ENCODE measurements at places on chromosomes 12 and 14.

DNA sequence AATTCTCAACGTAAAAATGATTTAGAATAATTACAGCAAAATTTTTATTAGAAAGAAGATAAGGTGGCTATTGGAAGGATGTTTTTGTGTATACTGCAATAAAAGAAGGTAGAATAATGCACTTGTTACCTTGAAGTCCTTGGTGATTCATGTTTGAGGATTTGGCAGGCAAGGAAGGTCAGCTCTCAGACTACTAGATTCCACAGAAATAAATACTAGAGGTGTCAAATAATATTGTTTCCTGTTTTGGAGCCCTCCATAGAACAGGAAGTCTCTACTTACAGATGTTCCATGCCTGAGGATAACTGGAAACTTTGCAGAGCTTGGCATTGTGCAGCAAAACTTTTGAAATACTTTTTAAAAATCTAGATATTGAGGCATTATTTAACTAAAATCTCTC lies 284.3 kb upstream of the SYT1 start:
- DNase-seq: no peak

DNA sequence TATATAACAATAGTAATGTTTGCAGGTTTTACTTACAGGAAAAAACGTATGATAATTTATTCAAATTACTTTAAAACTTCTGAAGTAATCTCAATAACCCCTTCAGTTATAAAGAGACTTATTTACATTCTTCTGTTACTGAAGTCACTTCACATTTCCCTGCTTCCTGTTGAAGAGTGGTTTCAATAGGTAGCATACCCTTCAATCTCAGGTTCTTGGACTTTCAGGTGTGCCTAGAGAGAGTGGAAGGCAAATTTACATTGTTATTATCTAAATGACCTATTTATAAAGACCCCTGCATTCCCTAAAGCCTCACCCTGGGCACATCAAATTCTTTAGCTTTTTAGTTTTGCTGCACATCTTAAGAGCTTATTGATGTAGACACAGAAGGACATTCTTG lies 137.6 kb upstream of the AEBP2 start:
- no peak for DNase-seq

GRCh38 chr14:30389134-30389876 lies 169.7 kb upstream of the G2E3 start:
- DNase-seq: no peak

DNA sequence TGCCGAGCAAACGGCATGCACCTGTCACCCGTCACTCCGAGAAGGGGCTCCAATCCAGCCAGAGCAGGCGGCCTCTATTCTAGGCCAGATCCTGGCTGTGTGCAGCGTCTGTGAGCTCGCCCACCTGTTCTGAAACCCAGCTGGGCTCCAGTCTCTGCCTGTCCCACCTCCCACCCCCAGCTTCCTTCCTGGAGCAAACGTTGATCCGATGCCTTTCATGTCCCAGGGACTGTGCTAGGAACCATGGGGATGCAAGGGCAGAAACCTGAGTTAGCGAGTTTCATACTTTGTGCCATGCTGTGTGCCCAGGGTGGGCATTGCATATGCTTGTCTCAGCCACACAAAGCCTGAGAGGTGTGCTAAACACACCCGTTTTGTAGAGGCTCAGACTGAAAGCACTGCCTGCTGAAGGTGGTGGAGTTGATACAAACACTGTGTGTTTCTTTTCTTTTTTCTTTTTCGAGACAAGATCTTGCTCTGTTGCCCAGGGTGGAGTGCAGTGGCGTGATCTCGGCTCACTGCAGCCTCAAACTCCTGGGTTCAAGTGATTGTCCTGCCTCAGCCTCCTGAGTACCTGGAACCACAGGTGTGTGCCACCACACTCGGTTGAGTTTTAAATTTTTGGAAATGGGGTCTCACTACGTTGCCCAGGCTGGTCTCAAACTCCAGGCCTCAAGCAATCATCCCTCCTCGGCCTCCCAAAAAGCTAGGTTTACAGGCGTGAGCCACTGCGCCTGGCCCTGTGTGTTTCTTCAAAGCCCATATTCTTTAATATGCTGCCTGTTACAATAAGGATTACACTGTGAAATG lies 84.1 kb upstream of the MED13L start:
- DNase-seq: no peak

DNA sequence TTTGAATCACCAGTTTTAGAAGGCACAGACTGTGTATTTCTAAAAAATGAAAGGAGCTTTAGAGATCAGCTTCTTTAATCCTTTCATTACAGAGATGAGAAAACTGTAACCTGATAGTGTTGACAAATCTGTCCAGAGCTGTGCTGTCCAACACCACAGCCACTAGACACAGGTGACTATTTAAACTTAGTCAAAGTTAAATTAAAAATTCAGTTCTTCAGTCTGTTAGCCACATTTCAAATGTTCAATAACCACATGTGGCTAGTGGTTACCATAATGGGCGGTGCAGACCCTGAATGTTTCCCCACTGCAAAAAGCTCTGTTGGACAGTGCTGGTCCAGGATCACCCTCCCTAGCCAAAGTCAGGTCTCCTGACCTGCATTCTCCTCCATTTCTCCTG lies 21.6 kb downstream of the DAD1 start:
- DNase-seq: no peak

GRCh38 chr14:59377491-59377890 lies 87.7 kb downstream of the GPR135 start:
- DNase-seq: no peak

DNA sequence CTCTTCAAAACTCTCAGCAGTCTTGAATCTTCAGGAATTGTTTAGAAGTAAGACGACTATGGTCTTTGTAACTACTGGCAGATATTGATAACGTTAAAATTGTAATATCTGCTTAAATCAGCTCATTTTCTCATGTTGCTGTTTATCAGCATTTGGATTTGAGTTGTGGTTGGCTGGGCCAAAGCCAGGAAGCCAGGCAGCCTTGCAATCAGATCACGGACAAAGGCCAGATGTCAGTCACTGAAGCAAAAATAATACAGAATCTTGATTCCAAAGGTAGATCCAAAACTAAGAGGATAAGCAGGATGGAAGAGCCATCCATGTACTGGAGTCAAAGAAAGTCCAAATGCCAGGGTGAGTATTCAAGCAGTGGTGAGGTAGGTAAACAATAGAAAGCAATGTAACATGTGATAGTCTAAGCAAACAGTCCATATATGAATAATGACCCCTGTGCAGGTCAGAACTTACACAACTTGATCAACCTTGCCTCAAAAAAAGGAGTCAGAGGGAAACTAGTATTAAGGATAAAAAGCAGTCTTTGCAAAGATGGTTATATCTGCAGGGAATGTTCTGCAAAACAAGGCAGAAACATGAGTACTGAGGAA lies 95.8 kb upstream of the RAP1B start:
- no peak for DNase-seq

DNA sequence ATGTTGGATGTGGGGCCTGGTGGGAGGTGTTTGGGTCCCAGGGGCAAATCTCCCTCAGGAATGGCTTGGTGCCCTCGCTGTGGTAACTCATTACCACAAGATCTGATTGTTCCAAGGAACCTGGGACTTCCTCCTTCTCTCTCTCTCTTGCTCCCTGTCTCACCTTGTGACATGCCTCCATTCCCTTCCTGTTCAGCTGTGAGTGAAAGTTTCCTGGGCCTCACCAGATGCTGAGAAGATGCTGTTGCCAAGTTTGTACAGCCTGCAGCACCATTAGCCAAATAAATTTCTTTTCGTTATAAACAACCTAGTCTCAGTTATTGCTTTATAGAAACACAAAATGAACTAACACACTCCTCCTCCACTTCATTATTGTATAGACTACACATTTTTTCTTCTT lies 759.8 kb upstream of the MDGA2 start:
- no peak for DNase-seq

GRCh38 chr12:124517260-124518050 lies 50.0 kb downstream of the NCOR2 start:
- no peak for DNase-seq

- DNase-seq: no peak
Measured at GRCh38 chr12:65999564-66000280, 130.8 kb downstream of the LLPH start.

DNA sequence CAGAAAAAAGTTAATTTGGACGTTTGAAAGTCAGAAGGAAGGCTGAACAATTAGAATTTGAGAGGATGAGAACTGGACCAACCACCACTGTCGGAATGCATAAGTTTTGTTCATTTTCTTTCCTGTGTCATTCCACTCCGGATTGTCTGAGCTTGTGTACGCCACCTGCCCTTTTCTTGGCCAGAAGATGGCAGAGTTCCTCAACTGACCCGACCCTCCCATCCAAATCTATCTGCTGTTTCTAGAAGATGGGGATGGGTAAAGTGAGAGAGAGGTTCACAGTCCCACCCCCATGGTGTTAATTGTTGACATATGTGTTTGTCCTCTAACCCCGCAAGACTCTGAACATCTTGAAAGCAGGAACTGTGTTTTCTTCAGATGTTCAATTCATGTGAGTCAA lies 388.0 kb downstream of the VRK1 start:
- DNase-seq: peak; percentile 37

DNA sequence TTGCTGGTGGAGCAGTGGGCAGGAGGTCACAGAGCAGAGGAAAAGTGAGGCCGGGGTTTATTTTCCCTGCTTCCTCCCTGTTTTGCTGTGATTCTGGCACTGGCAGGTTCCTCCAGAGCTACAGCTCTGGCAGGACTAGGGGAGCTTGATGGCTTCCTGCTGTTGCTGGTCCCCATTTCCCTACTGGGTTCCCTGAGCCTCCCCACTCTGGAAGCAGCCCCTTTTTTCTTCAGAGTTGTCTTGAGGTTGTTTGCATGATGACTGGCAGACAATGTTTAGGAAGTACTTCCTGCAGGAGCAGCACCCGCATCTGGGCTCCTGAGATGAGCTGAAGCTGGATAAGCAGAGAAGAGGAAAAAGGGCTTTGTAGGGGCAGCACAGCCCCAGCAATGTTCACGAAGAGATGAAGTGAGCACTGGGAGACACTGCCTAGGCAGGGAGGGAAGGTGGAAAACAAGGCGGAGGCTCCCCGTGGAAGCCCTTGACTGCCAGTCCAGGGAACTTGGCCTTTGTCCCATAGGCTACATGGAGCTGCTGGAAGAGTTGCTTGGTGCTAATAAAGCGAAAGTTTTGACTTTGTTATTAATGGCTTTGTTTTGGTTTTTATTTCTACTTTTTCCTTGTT lies 126.9 kb downstream of the SLC38A6 start:
- no peak for DNase-seq

DNA sequence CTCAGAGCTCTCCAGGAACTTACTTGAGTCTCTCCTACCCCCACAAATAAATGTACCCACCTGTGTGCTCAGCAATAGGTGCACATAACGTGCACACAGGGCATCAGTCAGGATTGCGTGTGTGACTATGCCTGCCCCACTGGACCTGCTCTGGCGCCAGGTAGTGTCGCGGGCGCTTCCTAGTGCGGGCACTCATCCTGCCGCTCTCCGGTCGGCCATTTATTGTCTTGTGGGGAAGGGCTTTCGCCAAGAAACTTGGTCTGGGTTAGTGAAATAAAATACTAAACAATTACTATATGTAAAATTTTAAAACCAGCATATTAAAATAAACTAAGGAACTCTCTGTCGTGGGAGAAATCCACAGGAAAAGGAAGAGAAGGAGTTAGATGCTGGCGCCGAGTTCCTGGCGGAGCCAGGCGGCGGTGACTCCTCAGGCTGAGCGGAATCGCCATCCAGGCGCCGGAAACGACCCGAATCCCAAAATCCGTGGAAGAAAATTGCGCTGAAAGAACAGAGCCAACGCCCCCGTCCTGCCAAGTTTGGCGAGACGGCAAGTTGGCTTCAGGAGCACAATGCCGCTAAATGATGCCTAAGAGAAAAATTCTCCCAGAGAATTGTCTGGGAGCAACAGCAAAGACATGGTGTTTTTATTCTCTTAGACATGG lies 7.9 kb upstream of the HOXC13 start:
- DNase-seq: no peak

GRCh38 chr12:50084775-50085614 lies at the start of gene SMARCD1:
Gene SMARCD1, plus strand, starts transcription at chr12:50085342. Its CDS starts 28 bp downstream, at chr12:50085370.
- peak; percentile 90 for DNase-seq

DNA sequence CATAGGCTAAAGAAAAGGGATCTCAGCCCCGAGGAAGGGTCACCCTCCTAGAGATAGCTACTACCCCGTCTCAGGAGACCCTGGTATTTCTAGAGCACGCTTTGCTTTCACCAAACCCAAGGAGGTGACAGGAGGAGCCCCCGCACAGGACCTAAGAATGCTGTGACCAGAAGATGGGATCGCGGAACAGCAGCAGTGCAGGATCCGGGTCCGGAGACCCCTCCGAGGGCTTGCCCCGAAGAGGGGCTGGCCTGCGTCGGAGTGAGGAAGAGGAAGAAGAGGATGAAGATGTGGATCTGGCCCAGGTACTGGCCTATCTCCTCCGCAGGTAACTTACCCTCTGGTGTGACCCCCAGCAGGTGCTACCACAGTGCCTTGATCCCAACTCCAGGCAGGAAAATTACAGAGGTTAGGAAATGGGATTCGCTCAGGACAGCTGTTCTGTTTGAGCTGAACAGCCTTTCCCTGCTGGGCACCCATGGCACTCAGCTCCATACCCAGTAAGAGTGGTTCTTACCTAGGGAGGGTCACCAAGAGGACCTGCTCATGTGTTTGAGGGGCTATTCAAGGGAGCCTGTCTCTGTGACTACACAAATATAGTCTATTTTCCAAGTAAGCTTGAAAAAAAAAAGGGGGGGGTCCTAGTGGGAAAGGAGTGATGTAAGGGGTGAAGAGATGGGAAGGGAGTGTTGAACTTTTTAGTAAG lies 826 bp upstream of the NRL start:
- DNase-seq: no peak

- DNase-seq: no peak
Measured at GRCh38 chr12:90404071-90404470, 550.9 kb downstream of the CCER1 start.

GRCh38 chr14:30290001-30290400 lies 269.0 kb upstream of the G2E3 start:
- no peak for DNase-seq

DNA sequence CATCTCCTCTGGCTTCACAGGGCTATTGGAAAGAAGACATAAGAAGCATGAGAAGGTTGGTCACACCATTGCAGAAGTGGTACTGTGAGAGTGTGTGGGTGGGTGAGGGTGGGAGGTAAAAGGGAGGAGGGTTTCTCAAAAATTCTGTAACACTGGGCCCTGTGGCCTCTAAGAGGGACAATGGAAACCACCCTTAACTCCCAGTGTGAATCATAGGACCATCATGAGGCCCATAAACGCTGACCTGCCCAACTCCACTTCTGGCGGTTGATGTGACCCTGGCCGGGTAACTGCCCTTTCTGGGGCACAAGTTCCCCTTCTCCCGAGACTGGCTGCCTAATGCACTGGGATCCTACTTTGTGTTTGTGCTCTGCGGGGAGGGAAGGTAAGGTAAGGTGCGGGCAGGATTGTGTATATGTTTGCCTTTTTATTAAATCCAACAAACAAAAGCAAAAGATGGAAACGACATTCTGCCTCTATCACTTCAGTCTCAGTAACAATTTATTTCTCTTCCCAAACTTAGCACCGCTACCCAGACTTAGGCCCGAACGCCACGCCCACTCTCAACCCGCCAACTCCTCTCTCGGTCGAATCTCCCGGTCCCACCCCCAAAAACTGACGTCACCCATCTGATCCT lies 551 bp downstream of the METTL1 start:
- DNase-seq: peak; percentile 78

DNA sequence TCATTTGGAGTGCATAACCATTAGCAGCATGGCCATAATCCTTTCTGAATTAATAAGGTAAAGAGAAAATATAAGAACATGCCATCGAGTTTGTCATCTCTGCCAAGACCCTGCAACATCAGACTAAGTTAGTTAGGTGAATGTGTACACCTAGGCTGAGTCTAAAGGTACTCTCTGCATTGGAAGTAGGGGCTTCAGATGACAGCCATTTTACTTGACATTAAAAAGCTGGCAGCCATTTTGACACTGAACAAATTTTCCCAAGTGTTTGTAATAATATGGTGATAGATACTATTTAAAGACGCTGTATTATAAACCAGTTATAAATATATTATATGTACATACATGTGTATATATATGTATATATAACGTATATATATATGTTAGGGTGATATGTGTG lies 79.0 kb downstream of the SUDS3 start:
- no peak for DNase-seq
